Cardiac fibroblast (primary cell): ENCODE measurements at places on chromosomes 6 and 20.

GRCh38 chr6:3301506-3301905 lies 42.8 kb downstream of the PSMG4 start:
- no peak for DNase-seq

DNA sequence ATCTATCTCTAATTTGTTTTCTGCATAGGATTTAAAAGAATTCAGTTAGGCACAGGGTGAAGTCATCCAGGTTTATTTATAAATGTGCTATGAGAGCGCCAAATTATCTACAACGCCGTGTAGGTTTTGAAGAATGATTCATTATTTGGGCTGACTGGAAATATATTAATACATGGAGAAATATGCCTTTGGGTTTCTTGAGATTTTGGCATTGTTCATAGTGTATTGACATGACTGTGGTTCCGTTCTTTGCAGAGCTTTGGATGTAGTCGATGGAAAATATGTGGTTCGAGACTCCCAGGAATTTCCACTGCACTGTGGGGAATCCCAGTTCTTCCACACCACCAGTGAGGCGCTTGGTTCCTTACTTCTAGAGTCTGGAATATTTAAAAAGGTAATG lies 90.9 kb downstream of the CRYBG1 start:
- peak; percentile 52 for DNase-seq

DNA sequence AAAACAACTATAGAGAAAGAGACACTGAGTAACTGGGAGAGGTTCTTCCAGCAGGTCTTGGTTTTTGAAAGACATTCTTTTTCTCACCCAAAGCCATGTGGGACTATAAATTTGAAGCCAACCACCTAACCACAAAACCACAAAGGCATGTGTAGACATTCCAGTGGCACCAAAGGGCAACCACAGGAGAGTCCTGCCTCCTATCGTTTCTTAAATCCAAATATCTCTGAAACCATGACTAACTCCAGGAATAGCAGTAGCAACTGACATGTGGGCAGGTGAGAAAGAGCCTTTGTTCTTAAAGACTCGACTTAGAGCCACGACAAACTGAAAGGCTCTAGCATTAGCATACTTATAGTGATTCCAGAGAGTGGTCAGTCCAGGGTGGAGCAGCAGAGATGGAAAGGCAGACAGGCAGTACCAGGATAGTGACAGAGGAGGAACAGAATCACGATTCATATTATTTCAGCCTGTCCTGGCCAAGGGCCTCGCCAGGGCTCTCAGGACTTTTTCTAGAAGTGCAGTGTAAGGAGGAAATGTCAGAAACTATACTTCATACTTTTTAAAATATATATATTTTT lies 9.4 kb upstream of the COL9A1 start:
- peak; percentile 79 for DNase-seq

DNA sequence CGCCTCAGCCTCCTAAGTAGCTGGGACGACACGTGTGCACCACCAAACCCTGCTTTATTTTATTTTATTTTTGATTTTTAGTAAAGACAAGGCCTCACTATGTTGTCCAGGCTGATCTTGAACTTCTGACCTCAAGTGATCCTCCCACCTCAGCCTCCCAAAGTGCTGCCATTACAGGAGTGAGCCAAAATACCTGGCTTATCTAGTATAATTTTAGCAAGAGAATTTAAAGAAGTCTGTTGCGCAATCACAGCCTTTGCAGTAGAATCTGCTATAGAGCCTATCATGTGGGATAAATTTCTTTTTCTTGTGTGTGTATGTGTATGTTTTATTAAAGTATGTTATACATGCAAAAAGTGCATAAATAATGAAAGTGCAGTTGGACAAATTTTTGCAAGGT lies 92.1 kb upstream of the ANKEF1 start:
- DNase-seq, result peak; percentile 5

GRCh38 chr6:151722342-151722741 lies 85.1 kb upstream of the ESR1 start:
- no peak for DNase-seq

DNA sequence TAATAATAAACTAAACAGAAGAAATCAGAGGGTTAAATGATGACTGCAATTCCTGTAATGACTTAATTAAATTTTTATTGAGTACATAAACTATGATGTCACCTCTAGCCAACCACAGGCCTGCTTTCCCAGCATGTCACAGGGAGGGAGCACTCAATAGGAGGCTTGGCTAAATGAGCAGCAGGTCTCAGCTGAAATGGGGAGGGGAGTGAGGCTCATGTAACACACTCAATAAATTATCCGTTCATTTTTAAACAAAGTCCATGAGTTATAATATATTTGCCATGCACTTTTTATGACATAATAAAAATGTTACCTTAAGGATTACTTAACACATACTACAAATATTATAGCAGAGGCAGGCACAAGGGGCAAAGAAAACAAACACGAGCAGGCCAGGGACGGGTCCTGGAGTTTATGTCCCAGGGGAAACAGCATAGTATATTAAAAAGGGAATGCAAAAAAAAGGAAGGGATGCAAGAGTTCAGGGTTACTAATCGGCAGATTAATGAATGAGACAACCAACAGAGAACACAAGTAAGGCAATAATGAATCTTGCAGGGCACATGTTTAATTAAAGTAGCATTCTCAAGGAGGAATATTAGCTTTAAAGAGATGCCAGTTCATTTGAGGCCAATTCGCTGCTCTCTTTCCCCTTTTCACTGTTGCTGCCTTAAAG lies 27.1 kb upstream of the FAM83C start:
- DNase-seq, result no peak

- DNase-seq, result no peak
These were observed 103.6 kb downstream of the KIF13A start for GRCh38 chr6:17883665-17884497.

DNA sequence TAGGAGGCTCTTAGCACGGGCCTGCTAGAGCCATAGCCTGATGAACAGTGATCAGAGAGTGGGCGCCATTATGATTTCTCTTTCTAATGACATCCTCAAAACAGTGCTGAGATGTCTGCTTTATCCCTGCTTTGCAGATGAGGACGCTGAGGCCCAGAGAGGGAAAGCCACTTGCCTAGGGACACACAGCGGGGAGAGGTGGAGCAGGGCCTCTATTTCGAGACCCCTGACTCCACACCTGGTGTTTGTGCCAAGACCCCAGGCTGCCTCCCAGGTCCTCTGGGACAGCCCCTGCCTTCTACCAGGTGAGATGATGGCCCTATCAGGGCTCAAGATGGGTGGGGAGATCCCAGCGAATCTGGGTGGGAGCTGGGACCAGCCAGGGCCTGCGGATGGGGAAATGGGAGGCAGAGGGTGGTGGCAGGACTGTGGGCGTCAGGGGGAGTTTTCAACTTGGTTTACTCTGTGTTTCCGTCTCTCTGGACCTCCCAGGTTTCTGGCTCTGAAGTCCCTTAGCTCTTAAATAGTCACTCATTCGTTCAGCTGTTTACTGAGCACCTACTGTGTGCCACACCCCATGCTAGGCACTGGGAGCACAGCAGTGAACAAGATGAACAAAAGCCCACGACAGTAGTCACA lies 36.7 kb downstream of the SRC start:
- DNase-seq, result no peak

DNA sequence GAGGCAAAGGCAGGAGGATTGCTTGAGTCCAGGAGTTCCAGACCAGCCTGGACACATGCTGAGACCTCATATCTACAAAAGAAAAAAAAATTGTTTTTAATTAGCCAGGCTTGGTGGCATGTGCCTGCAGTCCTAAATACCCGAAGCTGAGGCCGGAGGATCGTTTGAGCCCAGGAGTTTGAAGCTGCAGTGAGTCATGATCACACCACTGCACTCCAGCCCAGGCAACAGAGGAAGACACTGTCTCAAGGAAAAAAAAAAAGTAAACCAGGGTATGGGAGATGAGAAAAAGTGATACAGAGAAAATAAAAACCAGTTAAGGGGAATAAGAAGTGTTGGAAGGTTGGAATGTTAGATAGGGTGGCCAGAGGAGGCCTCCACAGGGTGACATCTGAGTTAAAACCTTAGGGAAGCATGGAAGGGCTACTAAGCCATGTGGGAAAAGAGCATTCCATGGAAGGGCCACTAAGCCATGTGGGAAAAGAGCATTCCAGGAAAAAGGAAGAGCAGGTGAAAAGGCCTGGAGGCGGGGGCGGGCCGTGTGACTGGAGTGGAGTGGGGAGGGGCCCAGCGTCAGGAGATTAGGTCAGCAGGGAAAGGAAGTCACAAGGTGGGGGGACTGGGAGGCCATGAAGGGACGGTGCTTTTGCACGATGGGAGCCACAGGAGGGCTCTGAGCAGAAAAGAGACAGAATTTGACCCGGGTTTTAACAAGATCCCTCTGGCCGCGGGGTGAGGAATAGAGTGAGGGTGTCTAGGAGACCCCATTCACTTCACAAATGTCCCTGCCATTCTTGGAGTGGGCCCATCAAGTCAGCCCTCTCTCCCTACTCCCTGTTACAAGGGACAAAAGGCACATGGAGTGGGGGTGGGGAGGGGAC lies 18.3 kb downstream of the CPNE5 start:
- DNase-seq, result peak; percentile 48

GRCh38 chr6:42375007-42375635 lies 76.6 kb downstream of the TRERF1 start:
- no peak for DNase-seq

DNA sequence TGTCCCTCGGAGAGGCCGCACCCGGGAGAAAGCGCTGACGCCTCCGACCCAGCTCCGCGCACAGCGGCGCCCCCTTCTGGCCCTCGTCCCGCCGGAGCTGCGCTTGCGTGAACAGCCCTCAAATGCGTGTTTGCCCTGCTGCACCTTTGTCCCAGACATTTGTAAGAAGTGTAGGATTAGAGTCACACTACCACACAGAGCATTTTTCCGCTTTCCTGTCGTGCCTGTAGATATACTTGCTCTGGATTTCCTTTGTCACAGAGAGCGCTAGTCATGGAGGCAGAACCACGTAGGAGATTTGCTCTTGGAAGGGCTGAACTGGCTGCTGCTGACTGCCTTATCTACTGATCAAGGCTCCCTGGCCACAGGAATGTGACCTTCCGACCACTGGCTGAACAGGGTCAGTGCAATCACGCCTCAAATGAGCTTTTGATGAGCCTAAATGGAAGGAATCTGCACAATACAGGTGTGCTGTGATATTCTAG lies 62.3 kb downstream of the PAX1 start:
- DNase-seq, result no peak

- DNase-seq, result no peak
These were observed 52.5 kb downstream of the RBL1 start for GRCh38 chr20:37042986-37043972.

- DNase-seq, result peak; percentile 86
These were observed 49.4 kb downstream of the IYD start for GRCh38 chr6:150417899-150418826.

DNA sequence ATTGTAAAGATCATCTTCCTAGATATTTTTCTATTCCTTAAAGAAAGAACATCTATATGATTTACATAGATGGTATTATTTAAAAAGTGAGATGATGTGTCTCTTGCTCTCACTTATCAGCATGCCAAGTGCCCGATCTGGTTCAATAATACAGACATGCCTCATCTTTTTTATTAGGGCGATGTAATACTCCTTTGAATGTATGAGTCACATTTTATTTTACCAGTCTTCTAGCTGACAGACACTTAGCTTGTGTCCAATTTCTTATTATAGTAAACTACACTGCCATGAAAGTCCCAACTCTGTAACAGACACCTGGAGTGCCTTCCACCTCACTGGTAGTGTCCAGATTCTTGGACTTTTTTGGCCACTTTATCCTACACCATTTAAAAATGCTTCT lies 586.6 kb upstream of the BTBD3 start:
- DNase-seq, result no peak

DNA sequence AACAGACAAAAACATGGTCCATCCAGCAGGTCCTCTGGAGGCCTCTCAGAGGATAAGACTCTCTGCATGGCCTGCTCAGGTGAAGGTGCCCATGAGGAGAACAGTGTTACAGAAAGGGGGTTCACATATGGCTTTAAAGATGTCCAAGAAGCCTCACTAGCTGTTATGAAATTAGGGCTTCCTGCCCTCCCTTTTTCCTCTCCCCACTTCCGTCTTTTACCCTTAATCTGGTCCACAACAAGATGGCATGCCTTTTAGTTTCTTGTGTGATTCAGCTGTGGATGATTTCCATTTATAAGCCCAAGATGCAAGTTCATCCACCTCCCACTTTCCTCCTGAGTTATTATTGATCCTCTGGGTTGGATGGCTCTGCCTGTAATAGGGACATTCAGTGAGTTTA lies 14.0 kb downstream of the GCNT2 start:
- no peak for DNase-seq

- no peak for DNase-seq
These were observed 586 bp upstream of the LST1 start for GRCh38 chr6:31585491-31585890.

DNA sequence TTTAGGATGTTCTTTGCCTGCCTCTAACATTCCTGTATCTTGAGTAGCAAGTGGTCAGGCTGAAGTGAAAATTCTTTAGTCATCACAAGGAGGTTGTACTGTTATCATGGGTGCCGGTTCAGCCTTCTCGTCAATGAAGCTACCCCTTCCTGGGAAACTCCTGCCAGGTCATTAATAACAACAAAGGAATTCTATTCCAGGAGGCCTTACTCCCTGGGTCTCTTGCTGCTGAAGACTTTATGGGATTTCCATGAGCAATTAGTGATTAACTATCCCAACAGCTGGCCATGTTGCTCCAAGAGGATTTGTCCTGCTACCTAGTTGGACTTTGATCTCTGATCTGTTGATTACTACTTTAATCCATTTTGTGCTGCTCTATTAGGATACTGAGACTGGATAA lies 62.7 kb upstream of the ELOVL5 start:
- DNase-seq, result peak; percentile 37

DNA sequence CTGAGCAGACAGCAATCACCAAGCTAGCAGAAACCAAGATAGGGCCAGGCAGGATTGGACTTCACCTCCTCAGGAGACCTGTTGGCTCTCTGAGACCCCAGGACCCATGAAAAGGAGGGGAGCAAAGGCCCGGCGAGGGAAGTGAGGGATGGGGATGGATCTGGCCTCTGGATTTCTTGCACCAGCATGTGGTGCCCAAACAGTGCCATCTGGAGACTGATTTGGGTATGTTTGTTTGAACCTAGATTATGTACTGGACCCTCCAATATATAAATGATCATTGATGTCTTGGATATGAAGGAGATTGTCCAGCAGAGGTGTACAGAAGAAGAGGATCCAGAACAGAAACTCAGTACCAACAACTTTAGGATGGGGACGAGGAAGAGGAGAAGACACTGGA lies 83.4 kb upstream of the LY86 start:
- no peak for DNase-seq

- no peak for DNase-seq
These were observed 17.1 kb downstream of the DIDO1 start for GRCh38 chr20:62908971-62909791.

- DNase-seq, result no peak
These were observed 35.4 kb upstream of the ZNFX1 start for GRCh38 chr20:49313283-49313682.

GRCh38 chr20:62258499-62259293 lies 20.4 kb downstream of the OSBPL2 start:
- DNase-seq, result peak; percentile 85
